GOT3 (cell line): ENCODE measurements at places on chromosomes 7 and 10.

GRCh38 chr7:118183428-118183785 is 557 bp upstream of the LSM8 start:
- DNase-seq = no peak

DNA sequence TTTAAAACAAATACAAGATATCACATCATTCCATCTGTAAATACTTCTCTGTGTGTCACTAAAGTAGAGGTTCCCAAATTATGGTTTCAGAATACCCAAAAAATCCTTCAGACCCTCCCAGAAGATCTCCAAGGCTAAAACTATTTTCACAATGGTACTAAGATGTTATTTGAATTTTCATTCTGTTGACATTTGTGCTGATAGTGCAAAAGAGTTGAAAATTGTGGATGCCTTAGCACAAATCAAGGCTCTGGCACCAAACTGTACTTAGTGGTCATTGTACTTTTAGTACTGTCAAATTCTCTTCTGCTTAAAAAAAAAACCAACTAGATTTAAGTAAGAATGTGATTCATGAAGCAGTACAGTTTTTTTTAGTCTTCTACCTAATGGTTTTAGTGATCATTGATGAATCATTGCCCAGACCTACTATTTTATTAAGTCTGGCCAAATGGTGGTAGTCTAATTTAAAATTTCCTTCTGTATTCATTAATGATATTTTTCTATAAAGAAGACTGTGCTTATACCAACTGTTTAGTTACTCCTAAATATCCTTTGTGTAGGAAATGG is 50.5 kb downstream of the TPST1 start:
- DNase-seq = no peak

- DNase-seq = no peak
Observed at GRCh38 chr10:86734207-86734988, 22.0 kb upstream of the BMPR1A start.

GRCh38 chr10:35892526-35892925 is 250.4 kb upstream of the FZD8 start:
- DNase-seq = no peak

DNA sequence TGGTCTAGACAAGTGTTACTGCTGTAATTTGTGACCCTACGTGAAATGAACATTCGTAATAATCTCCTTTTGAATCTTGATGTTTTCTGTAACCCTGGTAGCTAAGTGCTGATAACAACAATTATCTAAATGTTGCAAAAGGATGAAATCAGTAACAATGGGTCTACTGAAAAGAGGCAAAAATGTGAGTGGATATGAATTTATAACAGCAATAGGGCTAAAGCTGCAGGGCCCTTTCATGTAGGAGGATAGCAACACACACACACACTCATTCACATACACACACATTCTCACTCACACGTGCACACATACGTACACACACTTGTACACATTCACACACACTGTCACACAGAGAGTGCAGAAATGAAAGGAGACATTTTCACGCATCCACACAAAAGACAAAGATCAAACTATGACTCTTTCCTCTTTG is 200.8 kb upstream of the NEBL start:
- no peak for DNase-seq

GRCh38 chr7:47893238-47893637 is 55.0 kb downstream of the PKD1L1 start:
- no peak for DNase-seq

DNA sequence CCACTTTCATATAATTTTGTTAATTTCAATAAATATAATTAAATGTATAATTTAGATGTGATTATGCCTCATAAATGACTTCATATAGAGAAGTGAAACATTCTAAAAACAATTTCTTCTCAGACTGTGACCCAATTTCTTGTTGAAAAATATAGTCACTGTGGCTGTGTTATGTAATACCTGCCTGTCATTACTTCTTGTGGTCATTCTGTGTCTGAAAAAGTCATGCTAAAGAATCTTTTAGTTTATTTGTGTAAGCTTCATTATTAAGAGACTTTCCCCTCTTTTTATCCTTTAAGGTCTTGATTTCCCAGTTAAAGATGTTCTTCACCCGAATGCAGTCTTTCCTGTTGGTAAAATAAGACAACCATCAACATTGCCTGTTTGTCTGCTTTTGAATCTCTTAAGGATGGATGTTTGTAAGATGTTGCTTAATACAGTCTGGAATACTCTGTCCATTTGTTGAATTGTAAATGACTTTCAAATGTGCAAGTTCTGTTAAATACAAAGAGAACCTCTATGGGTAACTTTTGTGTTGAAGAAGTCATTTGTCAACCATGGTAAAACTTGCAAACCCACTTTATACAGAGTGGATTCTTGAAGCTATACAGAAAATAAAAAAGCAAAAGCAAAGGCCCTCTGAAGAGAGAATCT is 16.0 kb downstream of the KAT6B start:
- DNase-seq = no peak

DNA sequence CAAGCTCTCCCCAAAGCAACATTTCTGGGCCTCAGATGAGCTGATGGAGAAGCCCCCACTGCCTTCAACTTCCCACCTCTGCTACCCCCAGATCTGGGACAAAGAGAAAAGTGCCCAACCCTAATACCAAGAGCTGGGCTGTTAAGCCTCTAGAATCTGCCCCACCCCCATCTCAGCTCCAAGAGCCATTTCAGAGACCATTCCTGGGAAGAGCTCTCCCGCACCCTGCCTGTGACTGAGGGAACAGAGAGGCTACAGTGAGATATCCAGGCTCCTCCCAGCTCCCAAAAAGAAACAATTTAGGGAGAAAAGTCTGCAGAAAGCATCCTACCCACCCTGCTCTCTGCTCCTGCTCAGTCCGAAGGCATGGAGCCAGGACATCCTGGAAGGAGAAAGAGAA is 2.5 kb upstream of the KCNH2 start:
- no peak for DNase-seq
